HTR-8/SVneo (cell line): ENCODE measurements at places on chromosomes 4 and X.
A peak's percentile ranks its signal among the peaks of the same experiment; 100 is the strongest.

- DNase-seq: peak; percentile 61
Measured at GRCh38 chrX:45824471-45824870, 623.8 kb upstream of the DIPK2B start.

GRCh38 chr4:6050551-6050950 is 32.3 kb upstream of the C4orf50 start:
- no peak for DNase-seq

- DNase-seq: no peak
Measured at GRCh38 chr4:3790006-3790561, 23.9 kb downstream of the ADRA2C start.

DNA sequence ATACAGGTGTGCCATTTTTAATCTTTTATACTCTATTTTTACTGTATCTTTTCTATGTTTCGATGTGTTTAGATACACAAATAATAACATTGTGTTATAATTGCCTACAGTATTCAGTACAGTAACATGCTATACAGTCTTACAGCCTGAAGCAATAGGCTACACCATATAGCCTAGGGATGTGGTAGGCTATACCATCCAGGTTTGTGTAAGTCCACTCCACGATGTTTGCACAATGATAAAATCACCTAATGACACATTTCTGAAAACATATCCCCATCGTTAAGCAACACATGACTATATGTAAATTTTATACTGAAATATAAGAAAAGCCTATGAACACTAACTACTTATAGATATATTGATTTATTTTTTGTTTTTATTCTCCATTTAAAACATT is 48.9 kb upstream of the EXOC1L start:
- DNase-seq: no peak

GRCh38 chrX:71637253-71637618 is 18.9 kb upstream of the CXCR3 start:
- DNase-seq: no peak

DNA sequence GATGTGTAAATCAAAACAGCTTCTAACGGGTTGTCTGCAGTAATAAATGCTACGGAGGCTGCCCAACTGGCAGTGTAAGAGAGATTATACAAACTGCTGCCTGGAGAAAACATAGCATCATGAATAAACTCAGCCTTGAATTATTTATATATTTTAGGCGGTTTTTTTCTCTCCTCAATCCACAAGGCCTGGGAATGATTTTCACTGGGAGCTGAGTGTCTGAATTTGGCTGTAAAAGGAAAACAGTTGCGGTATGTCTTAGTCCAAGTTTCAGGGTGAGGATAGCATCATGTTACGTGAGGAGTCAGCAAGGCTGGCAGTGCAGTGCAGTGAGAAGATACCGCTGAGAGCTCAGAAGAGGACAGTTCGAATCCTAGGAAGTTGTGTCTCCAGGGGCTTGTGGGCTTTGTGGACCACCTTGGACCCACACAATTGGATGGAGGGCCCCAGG is 291.5 kb upstream of the BOD1L1 start:
- DNase-seq: no peak

GRCh38 chr4:82798168-82799005 is at the start of gene SCD5:
SCD5 (minus strand) TSS chr4:82798796; CDS start chr4:82798537, 259 bp downstream.
- DNase-seq: peak; percentile 70
